ENCODE measurements at places on chromosomes 12 and 14. TPM values are rescaled to one million over a fixed set of nuclear protein-coding genes. Genes with fewer than 3 reads are reported as not detected.

The CTSG gene
- not detected for total RNA-seq

The PLEK2 gene
- 48.1 TPM for total RNA-seq

The TTC9 gene
- total RNA-seq: 6.5 TPM

The SDR9C7 gene
- total RNA-seq: not detected

The ANKRD33 gene
- not detected for total RNA-seq

The ACSM4 gene
- total RNA-seq: not detected

The TMPRSS12 gene
- not detected for total RNA-seq

The CLEC14A gene
- total RNA-seq: 0.49 TPM

The ZC2HC1C gene
- total RNA-seq: 2.4 TPM

The GLS2 gene
- 2.2 TPM for total RNA-seq

All from mesangial cell (primary cell).